ENCODE measurements at places on chromosomes 3 and 15. TPM values are rescaled to one million over a fixed set of nuclear protein-coding genes. Genes with fewer than 3 reads are reported as not detected.

TTLL13 gene
- 0.58 TPM for total RNA-seq

DNA sequence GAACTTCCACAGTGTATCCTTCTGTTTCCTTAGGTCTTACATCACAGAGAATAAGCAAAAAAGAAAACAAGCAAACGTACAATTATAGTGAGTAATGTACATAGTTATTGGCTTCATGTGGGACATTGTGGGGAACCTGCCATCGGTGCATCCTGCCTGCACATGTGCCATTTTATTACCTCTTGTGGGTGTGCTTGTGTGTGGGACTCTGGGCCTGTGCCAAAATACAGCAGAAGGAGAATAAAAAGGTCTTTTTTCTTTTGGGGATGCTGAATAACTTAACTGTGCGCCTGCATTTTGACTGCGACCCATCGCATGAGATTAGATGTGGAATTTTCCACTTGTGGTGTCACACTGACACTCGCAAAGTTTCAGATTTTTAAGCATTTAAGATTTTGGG lies 169.6 kb upstream of the DCBLD2 start:
- no peak for DNase-seq

DNA sequence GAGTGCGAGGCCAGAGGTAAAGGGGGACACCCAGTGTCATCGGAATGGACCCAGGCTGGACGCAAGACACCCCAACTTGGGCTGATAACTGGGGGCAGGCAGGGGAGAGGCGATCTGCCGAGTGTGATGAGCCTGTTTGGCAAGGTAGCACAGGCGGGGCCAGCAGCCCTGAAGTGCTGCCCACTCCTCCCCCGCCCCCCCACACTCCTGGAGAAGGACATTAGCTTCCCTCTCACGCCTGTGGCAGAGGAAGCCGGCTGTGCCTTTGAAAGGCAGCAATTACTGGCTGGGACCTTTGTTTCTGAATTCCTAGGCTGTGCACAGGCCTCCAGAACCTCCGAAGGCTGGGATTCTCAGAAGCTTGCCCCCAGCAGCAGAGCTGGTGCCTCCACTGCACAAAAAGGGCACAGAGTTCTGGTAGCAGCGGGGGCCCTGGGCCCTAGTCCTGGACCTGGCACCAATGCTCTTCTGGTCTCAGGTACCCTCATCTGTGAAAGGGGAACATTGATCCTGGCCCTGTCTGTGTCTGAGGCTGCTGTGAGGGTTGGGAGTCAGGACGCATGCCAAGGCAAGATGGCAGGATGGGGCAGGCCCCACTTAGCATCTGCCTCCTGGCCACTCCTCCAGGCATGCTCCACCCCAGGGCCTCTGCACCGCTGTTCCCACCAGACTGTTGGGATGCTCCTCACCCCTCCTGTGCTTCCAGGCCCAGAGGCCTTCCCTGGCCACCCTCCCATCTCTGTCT lies 28.6 kb downstream of the IQSEC1 start:
- DNase-seq: no peak

GRCh38 chr3:48429960-48430707 lies at the start of gene PLXNB1:
Gene PLXNB1 (minus strand): TSS chr3:48430086. CDS start chr3:48424611, 5,475 bp downstream.
- DNase-seq: peak; percentile 82

Data from left colon (tissue), 2 donors.